Activated CD8-positive, alpha-beta memory T cell treated with anti-CD3 and anti-CD28 coated beads for 1 hour (primary cell): ENCODE measurements at places on chromosomes 11 and 22.

- no peak for DNase-seq
These were observed 41.2 kb downstream of the RRAS2 start for GRCh38 chr11:14317659-14318325.

DNA sequence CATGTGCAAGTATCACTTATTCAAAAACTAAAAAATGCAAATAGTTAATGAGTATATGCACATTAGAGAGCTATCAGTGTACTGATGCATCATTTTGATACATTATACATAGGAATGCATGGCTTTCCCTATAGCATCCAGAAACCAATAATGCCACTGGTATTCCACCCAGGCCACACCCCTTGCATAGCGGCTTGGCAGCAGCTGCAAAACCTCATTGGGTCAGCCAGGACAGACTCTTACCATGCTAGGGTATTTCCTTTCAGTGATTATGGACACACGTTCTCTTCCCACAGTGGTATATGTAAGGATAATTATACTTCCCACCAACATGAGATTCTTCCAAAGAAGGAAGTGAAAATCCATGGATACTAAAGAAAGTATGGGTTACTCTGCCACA is 145.9 kb upstream of the PITPNB start:
- no peak for DNase-seq

DNA sequence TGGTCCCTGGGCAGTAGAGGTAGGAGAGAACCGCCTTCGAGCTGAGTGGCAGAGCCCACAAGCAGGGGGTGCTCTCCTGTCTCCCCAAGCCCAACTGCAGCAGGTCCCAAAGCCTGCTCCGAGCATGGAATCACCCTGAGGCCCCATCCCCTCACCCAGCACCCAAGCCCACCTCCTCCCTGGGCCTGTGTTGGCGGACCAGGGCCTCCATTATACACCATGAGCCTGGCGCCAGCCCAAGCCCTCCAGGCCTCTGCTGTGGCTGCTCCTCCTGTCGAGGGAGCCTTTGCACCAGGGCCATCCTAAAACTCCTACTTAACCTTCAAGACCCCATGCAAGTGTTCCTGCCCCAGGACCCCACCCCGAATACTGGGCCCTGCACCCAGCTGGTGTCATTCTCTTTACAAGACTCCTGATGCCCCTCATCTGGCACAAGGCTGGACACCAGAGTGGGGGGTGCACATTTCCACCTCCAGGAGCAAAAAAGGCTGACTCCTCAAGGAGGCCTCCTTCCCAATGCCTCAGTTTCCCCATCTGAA is 16.6 kb downstream of the GP1BB start:
- no peak for DNase-seq

GRCh38 chr11:44165432-44165831 is 70.0 kb downstream of the EXT2 start:
- DNase-seq = no peak

- no peak for DNase-seq
These were observed 174.1 kb downstream of the CSNK2A3 start for GRCh38 chr11:11178671-11179638.

- no peak for DNase-seq
These were observed 144.5 kb downstream of the CTTN start for GRCh38 chr11:70542811-70543210.

DNA sequence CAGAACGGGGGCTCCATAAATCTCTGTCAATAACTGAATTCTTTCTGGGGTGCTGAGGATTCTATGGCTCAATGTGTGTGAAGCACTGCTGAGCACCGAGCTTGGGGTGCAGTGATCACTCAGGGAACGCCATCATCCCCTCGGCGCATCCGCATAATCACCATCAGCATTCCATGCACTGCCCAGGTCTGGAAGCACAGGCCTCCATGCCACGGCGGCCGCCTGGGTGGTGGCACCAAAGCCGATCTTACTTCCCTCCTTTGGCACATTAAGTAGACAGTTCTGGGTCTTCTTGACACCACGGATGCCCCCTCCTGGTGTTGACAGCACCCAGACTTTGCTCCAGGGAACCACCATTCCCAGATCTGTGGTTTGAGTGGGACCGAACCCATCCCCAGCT is 15.6 kb downstream of the LTO1 start:
- DNase-seq = no peak

DNA sequence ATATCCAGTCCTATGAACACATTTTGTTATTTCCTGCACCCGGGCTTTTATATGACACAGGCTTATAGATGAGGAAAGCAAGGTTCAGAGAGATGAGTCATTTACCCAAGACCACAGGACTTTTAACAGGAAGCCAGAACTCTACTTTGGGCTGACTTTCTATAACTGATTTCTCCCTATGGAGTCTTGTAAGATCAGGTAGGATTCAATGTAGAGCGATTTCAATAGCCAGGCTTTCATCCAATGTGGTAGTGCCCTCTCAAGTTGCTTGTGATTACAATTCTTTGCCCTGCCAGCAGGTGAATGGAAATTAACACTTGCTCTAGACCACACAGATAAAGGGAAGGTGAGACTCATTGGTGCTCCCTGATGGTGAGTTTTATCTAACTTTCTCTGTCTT is 378.3 kb downstream of the INSC start:
- no peak for DNase-seq

DNA sequence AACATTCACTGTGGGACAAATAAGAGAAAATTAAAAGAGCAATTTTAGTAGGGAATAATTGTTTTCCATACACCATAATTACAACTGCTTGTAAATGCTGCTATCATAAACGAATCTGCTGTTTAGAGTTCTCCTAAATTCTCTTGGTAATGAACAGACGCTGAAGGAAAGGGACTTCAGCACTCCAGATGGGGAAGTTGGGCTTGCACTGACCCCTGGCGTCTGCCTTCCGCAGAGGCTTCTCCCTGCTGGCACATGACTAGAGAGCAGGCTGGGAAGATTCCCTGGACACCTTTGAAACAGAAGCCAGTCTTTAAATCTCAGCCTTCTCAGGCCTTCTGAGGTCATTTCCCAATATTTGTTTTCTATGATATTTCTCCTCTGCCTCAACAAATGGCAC is 84.1 kb downstream of the NXPE2 start:
- DNase-seq = no peak

DNA sequence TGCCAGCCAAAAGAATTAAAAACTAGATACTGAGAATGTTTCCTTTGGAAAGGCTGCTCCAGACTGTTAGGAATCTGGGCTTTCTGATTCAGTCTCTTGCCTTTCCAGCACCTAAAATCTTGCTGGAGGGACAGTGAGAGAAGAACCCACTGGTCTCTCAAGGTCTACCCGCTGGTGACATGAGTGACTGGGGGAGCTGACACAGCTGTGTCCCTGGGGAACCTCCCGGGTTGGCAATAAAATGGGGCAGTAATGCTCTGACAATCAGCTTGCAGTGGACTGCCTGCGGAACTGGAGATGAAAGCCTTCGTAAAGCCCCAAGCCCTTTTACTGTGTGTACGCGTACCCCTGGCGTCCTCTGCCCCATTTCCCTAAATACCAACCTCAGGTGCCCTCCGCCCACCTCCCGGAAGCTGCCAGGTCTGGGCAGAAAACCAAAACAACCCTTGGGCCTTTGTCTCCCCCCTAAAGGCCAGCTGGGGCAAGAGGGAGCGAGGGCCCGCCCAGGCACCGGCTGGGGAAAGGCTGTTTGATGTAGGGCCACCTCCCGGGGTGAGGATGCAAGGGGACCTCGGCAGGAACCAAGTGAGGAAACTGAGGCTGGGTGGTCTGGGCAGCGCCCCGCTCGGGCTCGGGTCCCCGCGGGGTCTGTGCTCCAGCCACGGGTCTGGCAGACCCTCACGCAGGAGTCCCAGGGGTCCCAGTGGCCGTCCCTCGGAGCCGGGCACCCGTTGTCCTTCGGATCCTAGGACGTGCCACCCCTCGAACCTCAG is 741 bp downstream of the CARS1 start:
- no peak for DNase-seq

- DNase-seq = no peak
These were observed 6.0 kb downstream of the MPST start for GRCh38 chr22:37025500-37026070.

GRCh38 chr22:49645791-49646550 is 181.7 kb downstream of the BRD1 start:
- no peak for DNase-seq

DNA sequence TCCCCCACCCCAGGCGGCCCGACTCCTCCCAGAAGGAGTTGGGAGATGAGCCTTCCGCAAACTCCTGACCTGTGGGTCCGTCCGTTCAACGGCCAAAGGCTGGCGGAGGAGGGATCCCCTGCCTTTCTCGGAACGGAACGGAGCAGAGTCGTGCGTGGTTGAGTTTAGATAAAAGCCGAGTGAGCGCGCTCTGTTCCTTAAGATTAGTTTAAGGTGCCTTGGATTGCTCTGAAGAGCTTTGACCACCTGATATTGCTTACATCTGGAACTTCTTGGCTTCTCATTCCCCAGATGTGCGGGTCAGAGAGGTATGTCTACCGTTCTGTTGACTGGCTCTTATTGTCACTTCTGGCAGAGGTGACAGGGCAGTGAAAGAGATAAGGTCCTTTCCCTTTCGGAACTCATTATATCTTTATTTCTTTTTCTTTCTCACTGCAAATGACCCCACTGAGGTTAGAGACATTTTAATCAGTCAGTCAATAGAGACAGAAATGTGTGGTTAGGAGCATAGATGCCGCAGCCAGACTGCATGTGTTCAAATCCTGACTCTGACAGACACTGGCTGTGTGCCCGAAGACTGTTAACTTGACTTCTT is at the start of gene TRIM6:
TSS of gene TRIM6 (plus strand) at position 31 of the 595 bp plus-strand sequence. CDS start at position 292, 261 bp downstream.
- DNase-seq = no peak

DNA sequence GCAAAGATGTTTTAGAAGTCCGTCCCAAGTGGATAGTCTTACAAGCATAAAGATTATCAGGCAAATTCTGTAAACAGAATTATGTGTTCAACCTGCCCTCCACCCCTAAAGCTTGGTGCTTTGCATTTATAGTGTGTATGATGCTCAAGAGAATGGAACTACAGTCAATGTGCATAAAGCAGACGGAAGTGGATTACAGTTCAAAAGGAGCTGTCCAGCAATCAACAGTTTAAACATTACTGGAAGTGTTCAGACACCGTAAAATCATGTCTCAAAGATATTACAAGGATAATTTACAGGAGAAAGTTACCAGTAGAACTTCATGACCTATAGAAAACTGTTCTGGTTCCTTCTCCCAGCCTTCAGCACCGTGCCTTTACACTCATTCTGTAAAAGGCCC is 1.0 kb downstream of the RIC3 start:
- no peak for DNase-seq

DNA sequence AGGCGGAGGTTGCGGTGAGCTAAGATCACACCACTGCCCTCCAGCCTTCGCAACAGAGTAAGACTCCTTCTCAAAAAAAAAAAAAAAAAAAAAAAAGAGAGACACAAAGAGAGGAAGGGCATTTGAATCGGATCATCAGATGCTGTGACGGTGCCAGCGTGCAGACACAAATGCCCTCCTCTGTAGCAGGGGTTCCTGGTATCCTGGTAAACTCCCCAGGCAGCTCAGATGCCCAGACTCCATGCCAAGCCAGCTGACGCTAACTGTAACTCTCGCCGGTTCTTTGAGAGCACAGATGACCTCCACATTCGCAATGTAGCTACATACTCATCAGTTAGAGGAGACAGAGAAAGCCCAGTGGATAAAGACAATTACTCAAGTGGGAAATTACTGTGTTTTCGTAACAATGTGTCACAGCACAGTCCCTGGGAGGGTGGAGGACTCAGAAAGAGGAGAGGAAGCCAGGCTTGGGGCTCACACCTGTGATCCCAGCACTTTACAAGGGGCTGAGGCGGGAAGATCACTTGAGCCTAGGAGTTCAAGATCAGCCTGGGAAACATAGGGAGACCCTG is 153.1 kb downstream of the BRD1 start:
- DNase-seq = no peak

- no peak for DNase-seq
These were observed 6.1 kb downstream of the MRPL11 start for GRCh38 chr11:66432597-66432996.

DNA sequence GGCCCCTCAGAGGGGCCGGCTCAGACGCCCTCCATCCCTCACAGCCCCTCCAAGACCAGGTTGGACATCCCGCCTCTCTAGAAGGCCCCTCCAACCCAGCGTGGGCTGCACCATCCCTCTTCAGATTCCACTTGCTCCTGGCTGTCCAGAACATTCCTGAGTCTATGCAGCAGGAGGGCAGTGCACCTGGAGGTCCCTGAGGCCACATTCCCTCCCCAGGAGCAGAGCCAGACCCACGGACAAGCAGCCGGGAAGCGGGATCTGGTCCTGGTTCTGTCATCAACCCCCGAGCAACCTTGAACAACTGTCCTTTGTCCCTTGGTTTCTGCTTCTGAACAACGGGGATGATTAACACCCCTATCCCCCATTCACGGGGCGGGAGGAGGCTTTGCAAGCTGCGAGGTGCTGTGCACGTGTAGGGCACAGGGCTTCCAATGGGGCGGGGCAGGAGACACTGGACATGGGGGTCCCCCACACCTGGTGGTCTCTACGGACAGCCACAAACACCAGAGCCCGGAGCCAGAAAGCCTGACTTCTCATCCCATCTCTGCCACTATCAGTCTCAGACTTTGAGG is 13.2 kb upstream of the PDGFB start:
- DNase-seq = no peak

GRCh38 chr11:119936426-119936825 is 201.5 kb downstream of the TRIM29 start:
- no peak for DNase-seq
